GM13977 (cell line): ENCODE measurements at places on chromosomes 1 and 21.

GRCh38 chr1:111176678-111177077 lies 23.8 kb downstream of the DENND2D start:
- no peak for DNase-seq

GRCh38 chr1:1531947-1532346 lies 8.5 kb downstream of the TMEM240 start:
- no peak for DNase-seq

GRCh38 chr1:63405021-63405420 lies 37.6 kb downstream of the ALG6 start:
- DNase-seq = no peak

DNA sequence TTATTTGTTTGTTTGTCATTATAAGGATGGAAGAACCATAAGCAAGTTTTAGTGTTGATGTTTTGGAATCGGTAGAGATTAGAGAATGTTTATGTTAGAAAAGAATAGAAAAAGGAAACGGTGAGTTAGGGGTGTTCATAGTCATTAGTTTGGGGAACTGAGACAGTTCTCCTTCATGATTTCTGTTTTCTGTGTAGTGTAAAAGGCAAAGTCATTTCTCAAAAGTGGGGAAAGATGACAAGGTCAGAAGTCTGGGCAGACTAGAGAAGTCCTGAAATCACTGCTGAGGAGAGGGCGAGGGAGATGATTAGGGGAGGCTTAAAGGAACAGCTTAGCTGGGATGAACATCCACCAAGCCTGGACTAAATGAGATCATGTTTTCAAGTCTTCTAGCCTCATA lies 498.9 kb downstream of the TTLL7 start:
- peak; percentile 7 for DNase-seq

- no peak for DNase-seq
These were observed 16.9 kb upstream of the PARS2 start for GRCh38 chr1:54781023-54781723.

DNA sequence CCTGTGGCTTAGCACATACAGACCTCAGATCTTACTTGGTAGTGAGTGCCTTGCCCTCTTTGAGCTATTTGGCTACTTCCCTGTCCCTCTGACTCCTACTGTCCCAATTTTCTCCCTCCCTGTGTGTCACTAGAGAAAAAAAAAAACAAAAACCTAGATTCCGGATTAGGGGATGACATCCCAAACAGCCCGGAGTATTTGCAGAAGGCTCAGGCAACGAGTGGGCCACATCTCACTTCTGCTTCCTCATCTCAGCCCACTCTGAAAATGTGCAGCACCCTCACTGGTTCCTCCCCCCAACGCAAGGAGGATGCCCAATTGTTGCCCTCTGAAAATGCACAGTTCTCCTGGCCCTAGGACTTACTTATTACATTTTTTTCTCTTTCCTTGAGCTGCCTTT lies 4.9 kb downstream of the NHLH1 start:
- no peak for DNase-seq

GRCh38 chr1:172484252-172484651 lies 40.4 kb upstream of the PIGC start:
- DNase-seq = no peak

- DNase-seq = no peak
These were observed 31.4 kb downstream of the FAAP20 start for GRCh38 chr1:2163205-2163604.

DNA sequence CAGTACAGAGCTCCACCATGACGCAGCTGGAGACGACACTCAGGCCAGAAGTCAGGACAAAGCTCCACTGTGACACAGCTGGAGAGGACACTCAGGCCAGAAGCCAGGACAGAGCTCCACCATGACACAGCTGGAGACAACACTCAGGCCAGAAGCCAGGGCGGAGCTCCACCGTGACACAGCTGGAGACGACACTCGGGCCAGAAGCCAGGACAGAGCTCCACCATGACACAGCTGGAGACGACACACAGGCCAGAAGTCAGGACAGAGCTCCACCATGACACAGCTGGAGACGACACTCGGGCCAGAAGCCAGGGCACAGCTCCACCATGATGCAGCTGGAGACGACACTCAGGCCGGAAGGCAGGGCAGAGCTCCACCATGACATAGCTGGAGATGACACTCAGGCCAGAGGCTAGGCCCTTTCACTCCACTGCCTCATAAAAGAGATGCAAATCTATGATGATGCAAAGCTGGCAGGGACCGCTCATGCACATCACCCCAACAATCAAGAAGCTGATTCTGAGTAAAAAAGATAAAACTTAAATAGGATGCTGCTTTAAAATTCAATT lies 13.6 kb upstream of the OR2B11 start:
- DNase-seq = no peak

DNA sequence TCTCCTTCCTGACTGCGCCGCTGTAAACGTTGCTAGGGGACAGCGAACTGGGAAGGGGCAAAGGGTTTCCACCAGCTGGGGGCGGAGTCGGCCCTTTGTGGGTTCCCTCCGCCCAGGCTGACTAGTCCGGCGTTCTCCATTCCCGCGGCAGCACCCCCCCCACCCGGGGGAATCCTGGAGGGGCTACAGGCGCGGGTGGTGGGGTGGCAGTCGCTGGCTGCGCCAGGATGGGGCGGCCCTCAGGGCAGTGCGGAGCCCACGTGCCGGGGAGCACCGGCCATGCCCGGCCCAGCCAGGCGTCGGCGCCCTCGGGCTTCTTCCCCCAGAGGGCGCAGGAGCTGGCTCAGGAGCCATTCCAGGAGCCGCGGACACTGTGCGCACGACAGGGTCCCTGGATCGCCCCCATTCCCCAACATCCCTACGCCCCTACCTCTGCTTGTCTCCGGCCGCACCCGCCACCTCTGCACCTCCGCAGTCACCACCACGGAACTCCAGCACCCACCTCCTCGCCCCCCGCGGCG lies 476 bp downstream of the BATF3 start:
- DNase-seq = peak; percentile 72

- DNase-seq = peak; percentile 37
These were observed 46.9 kb downstream of the CD34 start for GRCh38 chr1:207863893-207864535.

- no peak for DNase-seq
These were observed 19.6 kb downstream of the TMEM53 start for GRCh38 chr1:44654621-44655187.

GRCh38 chr1:110506541-110506940 lies 12.4 kb downstream of the KCNA10 start:
- DNase-seq = no peak

DNA sequence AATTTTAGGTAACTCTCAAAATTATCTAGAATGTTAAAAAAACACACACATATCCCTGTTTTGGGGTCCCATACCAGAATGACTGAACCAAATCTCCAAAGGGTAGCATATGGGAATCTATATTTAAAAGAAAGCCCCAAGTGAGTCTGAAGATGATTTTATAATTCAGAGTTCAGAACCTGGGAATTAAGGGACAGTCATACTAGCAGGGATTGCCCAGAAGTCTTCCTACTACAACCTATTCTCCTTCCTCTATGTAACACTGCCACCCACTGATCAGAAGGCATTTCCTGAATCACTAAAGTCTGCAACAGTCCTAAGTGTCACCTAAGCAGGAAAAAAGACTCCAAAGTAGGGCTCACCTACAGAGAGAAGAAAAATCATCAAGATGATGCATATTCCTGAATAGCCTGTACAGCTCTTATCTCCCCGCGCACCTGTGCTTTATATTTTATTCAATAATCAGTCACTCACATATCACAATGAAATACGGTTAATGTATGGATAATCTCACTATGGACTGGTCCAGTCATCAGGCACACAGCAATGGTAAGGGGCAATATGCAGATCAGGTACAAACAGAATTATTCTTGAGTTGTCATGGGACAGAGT lies 4.9 kb downstream of the RGS1 start:
- DNase-seq = no peak

- DNase-seq = no peak
These were observed 87.1 kb downstream of the BCAR3 start for GRCh38 chr1:93594603-93594880.

GRCh38 chr1:157833145-157833544 lies 8.5 kb downstream of the CD5L start:
- DNase-seq = peak; percentile 55

GRCh38 chr1:181501612-181502011 lies 18.3 kb downstream of the CACNA1E start:
- DNase-seq = no peak

- no peak for DNase-seq
These were observed 9.7 kb downstream of the ZNF692 start for GRCh38 chr1:248849152-248849551.

- DNase-seq = no peak
These were observed 5.1 kb downstream of the CLCNKA start for GRCh38 chr1:16026723-16027484.

GRCh38 chr1:195373856-195374255 lies 1234.4 kb downstream of the KCNT2 start:
- DNase-seq = no peak

GRCh38 chr1:183281039-183281438 lies 95.0 kb downstream of the LAMC2 start:
- no peak for DNase-seq

GRCh38 chr1:156483397-156483796 lies 17.2 kb downstream of the MEF2D start:
- no peak for DNase-seq

- no peak for DNase-seq
These were observed 76.6 kb upstream of the IPO9 start for GRCh38 chr1:201752333-201752732.

DNA sequence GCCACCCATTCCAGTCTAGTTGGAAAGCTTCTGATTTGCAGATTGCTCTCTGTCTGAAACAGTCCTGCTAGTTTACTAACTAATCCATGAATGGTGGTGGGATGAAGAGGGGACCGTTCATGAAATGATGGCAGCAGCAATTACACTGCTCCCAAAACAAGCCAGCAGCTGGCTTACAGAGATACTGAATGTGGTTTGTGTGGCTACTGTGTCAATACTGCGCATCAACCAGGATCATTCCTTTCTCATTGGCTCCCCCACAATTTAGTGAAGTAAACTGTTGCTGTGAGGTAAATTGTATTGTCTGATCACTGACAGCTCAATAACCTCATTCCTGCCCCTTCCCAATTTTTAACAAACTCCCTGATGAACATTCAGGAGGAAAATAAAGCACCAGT lies 191.3 kb upstream of the LMO4 start:
- DNase-seq = no peak

GRCh38 chr1:3052501-3052900 lies 16.5 kb upstream of the PRDM16 start:
- DNase-seq = no peak

- DNase-seq = no peak
These were observed 283.5 kb upstream of the ADAMTS5 start for GRCh38 chr21:27250366-27250765.

DNA sequence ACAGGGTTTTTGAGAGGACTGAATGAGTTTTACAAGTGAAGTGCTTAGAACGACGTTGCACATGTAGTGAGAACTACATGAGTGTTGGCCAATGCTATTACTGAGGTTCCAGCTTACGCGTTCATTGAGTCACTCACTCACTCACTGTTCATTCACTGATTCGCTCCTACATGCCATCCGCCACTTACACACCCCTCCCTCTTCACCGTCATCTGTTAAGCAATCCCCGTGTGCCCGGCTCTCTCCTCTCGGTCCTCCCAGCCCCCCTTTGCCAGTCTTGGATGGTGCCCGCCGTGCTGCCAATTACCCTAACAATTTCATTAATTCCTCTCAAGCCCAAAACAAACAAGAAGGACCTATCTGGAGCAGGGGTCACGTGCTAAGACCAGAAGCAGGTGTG lies 27.3 kb upstream of the EPHA2 start:
- no peak for DNase-seq

- DNase-seq = no peak
These were observed 82.2 kb downstream of the ST6GALNAC5 start for GRCh38 chr1:76949503-76949902.

DNA sequence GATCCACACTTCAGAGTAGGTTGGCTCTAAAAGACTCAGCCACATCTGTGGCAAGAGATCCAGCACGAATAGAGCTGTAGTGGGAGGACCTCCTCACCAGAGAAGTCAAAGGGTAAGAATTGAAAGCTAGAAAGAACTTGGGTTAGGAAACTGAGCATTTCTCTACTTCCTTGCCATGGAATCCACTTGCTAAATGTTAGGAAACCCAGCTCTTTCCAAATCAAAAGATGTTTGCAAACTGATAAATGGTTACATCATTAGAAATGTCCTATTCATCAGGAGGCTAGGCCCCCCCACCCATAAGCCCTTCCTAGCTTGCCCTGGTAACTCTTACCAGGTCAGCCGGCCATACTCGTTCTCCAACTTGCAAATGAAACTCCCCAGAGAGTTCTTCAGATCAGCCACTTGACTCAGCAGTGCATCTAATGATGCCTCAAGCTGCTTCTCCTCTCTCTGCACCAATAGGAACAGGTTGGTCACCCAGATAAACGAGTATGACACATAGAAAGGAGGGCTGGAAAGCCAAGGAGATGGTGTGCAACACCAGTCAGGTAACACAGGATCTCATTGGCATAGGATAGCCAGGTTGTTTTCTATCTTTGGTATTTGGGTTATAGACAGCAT lies 1.5 kb downstream of the MED8 start:
- no peak for DNase-seq

- no peak for DNase-seq
These were observed 30.5 kb upstream of the BTG2 start for GRCh38 chr1:203274603-203275381.

GRCh38 chr1:156471496-156472490 lies 28.8 kb downstream of the MEF2D start:
- no peak for DNase-seq

- no peak for DNase-seq
These were observed 30.0 kb upstream of the UBE2U start for GRCh38 chr1:64173336-64173940.

DNA sequence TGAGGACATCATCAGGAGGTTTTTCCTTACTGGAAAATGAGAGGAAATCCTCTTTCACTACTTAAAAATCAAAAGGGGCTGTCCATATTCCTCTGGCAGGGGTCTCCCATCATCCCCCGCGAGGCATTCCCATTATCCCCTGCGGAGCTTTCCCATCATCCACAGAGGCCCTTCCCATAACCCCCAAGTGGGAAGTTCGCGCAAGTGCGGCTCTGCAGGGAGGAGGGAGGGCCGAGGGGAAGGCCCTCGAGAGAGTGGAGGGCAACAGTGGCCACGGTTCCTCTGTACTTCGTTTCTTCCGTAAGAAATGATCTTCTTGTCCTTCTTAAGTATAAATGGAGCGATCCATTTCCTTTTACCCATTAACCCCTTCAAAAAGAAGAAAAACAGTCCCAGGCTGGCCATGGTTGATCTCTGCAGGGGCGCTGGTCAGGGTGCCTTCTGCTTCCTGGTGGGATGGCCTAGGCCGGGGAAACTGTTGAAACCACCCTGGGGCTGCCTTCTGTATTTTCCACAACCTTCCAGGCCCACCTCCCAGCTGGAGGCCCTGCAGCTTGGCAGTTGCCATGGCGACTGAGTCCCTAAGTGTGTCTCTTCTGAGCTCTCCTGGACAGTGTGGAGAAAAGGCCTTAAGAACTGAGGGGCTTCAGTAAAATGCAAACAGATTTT lies 3.6 kb upstream of the RSPH1 start:
- DNase-seq = no peak

- no peak for DNase-seq
These were observed 322.5 kb upstream of the FAM78B start for GRCh38 chr1:166489356-166489669.

DNA sequence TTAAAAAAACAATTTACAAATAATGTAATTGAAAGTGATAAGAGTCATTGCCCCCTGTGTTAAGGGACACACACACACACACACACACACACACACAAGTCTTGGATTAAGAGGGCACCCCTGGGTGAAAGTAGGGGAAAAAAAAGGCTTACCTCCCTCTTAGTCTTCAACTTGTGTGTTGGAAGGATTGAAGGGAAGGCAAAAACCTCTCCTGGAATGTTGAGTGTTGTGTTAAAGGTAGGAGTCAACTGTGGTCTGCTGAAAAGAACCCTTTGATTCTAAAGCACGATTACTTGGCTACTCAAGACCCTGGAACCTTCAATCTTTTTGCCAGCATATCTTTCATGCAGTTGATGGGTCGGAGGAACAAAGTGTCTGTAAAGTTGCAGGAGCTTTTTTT lies 6.4 kb downstream of the PBX1 start:
- no peak for DNase-seq
